ENCODE measurements at places on chromosomes 12 and 14.

DNA sequence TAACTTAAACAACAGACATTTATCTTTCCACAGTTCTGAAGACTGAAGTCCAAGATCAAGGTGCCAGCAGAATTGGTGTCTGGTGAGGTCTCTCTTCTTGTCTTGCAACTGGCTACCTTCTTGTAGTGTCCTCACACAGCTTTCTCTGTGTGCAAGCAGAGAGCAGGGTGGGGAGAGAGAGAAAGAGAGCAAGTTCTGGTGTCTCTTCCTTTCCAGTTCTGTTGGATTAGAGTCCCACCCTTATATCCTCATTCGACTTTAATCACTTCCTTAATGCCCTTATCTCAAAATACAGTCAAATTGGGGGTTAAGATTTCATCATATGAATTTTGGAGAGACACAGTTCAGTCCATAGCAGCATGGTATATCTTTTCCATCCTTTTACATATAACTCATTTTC, 40.8 kb downstream of the DYRK2 start:
- no peak for DNase-seq

GRCh38 chr14:37566811-37567371, 28.2 kb downstream of the FOXA1 start:
- no peak for DNase-seq

DNA sequence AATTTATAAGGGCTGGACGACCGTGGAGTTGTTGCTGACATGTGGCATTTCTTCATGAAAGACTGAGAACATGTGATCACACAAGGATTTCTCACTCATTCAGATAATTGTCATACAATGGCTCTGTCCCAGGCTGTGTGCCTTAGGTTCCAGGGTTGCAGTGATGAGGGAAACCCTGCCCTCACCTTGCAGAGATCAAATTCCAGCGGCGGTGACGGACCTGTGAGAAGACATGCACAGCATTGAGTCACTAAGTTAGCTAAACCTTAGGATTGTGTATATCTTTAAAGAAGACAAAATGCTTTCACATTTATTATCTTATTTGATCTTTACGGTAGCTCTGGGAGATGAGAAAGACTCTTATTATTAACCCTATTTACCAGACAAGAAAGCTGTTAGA, 1029.1 kb downstream of the BCL11B start:
- no peak for DNase-seq

GRCh38 chr14:92924247-92924646, 1.3 kb downstream of the CHGA start:
- DNase-seq, result no peak

- no peak for DNase-seq
Measured at GRCh38 chr12:73445658-73446324, 1091.8 kb upstream of the ATXN7L3B start.

DNA sequence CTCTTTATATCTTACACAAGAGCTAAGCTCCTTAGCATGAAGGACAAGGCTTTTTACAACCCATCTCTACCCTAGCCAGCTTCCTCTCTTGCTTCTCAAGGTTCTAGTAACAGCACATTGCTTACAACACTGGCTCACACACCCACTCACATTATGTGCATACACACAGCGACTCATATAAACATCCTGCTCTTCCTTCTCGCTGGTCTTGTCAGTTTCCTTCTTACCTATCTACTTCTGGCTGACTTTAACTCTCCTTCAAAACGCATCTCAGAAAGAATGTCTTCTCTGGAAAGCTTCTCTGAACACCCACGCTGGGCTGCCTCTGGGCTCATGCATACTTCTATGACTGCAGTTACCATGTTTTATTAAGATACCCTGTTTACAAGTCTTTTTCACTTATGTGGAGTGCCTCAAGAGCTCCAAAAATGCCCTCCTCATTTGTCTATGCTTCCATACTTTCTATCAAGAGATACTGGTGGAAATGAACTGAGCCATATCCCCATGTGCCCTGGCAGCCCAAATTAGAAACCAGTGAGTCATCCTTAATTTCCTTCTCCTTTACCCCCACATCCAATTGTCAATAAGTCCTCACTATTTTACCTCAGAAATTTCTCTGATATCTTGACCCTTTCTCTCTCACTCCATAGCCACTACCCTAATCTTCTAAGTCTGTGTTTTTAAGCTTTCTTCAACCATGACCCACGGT, 126.9 kb upstream of the KRAS start:
- DNase-seq, result no peak

- DNase-seq, result no peak
Measured at GRCh38 chr14:69716478-69717187, 50.3 kb upstream of the SRSF5 start.

DNA sequence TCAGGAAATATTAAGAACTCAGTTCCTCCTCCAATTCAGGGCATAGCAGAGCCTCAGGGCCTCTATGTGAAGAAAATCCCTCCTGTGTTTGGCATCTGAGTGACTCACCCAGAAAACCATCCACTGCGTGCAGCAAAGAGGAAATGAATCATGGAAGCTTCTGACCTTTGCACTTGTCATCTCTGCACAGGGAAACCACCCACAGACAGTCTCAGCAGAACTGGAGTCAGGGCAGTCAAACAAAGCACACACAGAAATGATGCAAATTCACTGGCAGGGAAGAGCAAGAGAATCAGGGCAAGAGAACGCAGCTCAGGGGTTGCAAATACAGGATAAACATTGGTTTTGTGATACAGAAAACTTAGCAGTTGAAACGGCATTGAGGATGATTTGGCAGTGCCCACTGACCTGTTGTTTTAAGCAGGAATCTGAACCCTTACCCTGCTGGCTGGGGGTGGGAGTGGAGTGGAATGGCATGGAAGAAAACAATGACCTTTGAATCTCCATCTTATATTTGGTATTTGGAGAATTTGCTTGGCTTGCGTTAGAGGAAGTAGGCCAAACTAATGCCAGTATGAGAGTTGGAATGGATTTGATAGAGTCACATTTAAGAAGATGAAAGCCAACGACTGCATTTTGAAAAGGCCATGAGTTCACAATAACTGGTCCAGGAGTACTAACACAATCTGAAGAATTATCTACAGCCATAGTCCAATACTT, 53.5 kb downstream of the PHLDA1 start:
- peak; percentile 90 for DNase-seq

Data from kidney (tissue), 22 donors.